ENCODE measurements at places on chromosomes 2 and 18. TPM values are rescaled to one million over a fixed set of nuclear protein-coding genes. Genes with fewer than 3 reads are reported as not detected.

Gene CYS1
- not detected for total RNA-seq

Gene AQP12B
- not detected for total RNA-seq

Gene NTSR2
- not detected for total RNA-seq

Gene OBSL1
- 13.2 TPM for total RNA-seq

Gene UPP2
- total RNA-seq, result not detected

Gene SLC14A1
- 1.5 TPM for total RNA-seq

Gene DYNAP
- not detected for total RNA-seq

Gene PLCD4
- total RNA-seq, result 0.97 TPM

Gene L3MBTL4
- total RNA-seq, result 0.46 TPM

Gene RPIA
- 14.9 TPM for total RNA-seq

Gene CPLX4
- not detected for total RNA-seq

Gene SCN9A
- 2.6 TPM for total RNA-seq

Gene PPP1CB
- total RNA-seq, result 179 TPM
